ENCODE measurements at places on chromosomes 1 and 21.

DNA sequence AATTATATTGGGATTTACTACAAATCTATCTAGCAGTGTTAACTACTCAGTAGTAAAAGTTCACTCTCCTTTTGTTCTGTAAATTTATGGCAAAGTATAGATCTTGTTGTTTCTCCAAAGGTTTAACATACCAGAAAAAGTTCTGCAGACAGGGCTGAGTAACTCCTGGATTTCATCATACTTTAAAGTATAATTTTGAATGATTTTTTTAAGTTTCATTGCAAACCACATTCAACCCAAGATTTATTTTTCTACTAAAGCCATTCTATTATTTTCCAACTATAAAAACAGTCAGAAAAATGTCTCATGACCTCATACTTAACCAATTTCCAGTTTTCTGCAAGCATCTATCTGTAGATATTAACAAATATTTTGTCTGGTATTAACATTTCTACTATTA is 585.8 kb upstream of the ZRANB2 start:
- DNase-seq: no peak

- no peak for DNase-seq
Measured at GRCh38 chr1:185338719-185339622, 21.9 kb upstream of the IVNS1ABP start.

GRCh38 chr1:6512908-6513280 is 21.4 kb upstream of the PLEKHG5 start:
- DNase-seq: peak; percentile 2

- DNase-seq: no peak
Measured at GRCh38 chr1:55542901-55543504, 327.8 kb upstream of the USP24 start.

GRCh38 chr1:164577291-164577690 is 18.3 kb downstream of the PBX1 start:
- DNase-seq: no peak

GRCh38 chr1:58979677-58980076 is 195.8 kb upstream of the JUN start:
- DNase-seq: no peak

- DNase-seq: no peak
Measured at GRCh38 chr1:68128157-68128556, 77.7 kb upstream of the DIRAS3 start.

DNA sequence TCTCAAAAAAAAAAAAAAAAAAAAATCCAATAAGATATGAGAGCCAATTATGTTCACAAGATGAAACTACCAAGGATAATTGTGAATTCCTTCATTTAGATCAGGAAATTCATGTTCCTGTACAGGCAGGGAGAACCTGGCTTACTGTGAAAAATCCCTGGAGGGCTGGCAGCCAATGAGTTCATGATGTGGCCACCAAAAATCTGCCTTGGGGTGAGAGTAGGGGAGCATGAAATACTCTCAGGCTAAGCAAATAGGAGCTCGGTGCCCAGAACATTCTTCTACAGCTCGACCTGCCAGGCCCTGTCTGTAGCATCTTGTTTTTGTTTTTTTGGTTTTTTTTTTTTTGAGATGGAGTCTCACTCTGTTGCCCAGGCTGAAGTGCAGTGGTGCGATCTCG is 50.1 kb downstream of the PIK3CD start:
- DNase-seq: no peak

- DNase-seq: no peak
Measured at GRCh38 chr1:3026124-3026523, 4.9 kb downstream of the ACTRT2 start.

DNA sequence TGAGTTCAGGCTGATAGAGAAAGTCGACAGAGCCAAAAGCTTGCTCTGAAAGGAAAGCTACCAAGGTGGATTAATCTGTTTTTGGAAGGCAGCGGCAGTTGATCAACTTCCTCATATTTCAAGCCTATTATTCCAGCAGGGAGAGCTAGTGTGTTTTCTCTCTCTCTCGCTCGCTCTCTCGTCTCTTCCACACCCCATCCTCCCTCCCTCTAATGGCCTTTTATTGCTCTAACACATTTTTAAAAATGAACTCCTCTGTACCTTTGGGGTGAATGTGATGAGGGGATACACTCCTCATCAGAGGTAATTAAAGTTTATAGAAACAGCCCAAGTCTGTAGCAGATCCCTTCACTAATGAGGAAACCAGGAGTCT is 126.4 kb downstream of the CLIC6 start:
- no peak for DNase-seq

DNA sequence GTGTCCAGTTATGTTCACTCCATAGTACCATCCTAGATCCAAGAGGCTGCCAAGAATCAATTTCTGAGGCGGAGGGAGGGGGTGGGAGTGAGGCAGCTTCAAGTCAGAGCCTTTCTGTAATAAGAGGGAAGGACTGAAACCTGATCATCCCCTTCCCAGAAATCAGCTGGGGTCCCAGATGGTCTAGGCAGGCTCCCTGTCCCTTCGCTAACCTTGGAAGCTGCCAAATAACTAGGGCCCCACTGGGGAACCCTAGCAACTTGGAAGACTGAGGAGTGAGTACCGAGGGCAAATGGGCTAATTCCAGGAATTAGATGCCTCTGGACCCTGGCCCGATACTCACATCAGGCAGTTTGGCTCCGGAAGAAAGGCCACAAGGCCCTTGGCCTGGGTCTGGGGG is 113.3 kb downstream of the NAV1 start:
- no peak for DNase-seq

- no peak for DNase-seq
Measured at GRCh38 chr1:89429062-89429461, 65.2 kb downstream of the GBP6 start.

- no peak for DNase-seq
Measured at GRCh38 chr21:16378525-16378924, 648.7 kb downstream of the USP25 start.

DNA sequence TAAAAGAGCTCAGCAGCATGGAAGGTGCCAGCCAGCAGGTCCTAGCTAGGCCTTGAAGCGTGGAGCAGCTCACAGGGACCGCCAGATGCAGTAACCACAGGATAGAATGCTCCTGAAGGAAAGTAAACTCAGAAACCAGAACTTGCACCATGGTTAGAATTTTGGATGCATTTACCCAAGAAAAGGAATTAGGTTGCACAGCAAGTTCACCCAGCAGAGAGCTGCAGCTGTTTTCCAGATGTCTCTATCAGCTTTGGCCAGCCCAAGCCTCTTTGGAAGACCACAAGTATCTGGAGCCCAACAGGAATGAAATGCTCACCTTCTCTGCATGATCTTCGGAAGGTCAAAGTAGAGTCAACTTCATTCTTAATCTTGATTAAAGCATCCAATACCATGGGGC is 21.0 kb upstream of the ATP13A2 start:
- DNase-seq: no peak

- DNase-seq: no peak
Measured at GRCh38 chr21:29857150-29857549, 82.6 kb downstream of the GRIK1 start.

DNA sequence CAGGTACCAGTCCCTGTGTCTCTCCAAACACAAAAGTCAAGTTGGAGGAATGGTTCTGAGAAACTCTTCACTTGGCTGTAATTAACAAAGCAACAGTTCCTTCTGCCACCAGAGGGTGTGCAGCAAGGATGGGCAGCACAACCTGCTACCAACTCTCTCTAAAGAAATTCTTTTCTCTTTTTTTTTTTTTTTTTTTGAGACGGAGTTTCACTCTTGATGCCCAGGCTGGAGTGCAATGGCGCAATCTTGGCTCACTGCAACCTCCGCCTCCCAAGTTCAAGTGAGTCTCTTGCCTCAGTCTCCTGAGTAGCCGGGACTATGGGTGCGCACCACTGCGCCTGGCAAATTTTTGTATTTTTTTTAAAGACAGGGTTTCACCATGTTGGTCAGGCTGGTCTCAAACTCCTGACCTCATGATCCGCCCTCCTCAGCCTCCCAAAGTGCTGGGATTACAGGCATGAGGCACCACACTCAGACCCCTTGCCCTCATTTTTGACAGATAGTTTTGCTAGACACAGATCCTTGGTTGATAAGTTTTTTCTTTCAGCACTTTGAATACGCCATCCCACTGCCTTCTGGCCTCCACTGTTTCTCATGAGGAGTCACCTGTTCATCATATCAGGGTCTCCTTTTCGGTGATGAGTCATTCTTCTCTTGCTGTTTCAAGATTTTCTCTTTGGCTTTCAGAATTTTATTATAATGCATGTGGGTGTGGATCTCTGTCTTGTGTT is 12.1 kb upstream of the DEGS1 start:
- DNase-seq: peak; percentile 18

DNA sequence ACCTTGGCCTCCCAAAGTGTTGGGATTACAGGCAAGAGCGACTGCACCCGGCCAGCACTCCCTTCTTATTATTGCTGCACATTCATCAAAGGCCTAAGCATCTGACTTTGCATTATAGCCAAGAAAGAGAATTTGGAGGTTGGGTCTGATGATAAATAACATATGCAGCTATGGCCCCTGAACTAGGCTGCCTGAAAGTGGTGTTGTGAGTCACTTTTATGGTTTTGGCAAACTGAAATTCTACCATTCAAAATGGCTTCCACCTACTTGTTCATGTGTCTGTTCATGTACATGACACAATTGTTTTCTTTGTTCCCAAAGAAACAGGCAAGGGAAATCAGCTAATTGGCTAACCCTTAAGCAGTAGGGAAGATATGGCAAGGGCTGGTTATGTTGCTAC is 25.0 kb upstream of the UAP1 start:
- no peak for DNase-seq

DNA sequence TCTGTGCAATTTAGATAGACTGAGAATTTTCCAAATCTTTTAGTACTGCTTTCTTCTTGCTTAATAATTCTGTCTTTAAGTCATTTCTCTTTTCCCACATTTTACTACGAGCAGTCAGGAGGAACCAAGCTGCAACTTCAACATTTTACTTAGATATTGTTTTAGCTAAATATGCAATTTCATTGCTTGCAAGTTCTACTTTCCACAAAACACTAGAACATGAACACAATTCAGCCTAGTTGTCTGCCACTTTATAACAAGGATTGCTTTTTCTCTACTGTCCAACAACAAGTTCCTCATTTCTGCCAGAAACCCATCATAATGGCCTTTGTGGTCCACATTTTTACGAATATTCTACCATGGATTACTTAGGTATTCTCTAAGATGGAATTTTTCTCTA is 36.6 kb downstream of the SORT1 start:
- no peak for DNase-seq

GRCh38 chr1:66446261-66447001 is 87.5 kb upstream of the SGIP1 start:
- no peak for DNase-seq

- no peak for DNase-seq
Measured at GRCh38 chr21:22438428-22439086, 1440.3 kb downstream of the NCAM2 start.

- DNase-seq: peak; percentile 32
Measured at GRCh38 chr1:153880962-153881361, 41.8 kb downstream of the GATAD2B start.

DNA sequence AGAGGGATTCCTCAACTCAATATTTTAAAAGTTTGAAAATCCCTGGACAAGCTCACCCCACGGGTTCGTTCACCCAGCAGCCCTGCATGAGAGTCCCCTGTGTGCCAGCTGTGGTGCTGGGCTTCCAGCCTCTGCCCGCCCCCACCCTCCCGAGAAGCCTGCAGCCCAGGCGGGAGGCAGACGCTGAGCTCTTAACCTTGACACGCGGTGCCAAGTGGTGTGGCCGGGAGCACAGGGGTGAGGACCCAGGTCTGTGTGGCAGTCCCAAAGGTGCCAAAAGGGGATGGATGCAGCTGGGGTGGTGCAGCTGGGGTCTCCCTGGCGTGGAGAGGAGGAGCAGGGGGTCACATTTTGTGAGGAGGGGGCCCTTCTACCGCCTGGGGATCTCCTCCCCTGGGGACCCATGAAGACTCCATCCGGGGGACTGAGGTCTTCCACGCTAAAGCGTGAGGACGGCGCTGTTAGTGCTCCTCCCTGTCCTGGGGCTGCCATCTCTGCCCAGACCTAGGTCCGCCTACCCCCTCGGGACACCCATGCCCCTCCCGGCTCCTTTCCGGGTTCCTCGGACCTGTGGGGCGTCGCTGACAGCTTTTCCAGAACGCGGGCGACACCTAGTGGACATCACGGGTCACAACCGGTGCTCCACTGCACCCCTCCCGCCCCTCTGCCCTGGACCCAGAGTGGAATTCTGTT is 12.9 kb downstream of the PLA2G2F start:
- DNase-seq: peak; percentile 78

- no peak for DNase-seq
Measured at GRCh38 chr1:16087733-16088132, 14.3 kb upstream of the FAM131C start.

All from activated naive CD4-positive, alpha-beta T cell treated with anti-CD3 and anti-CD28 coated beads, Interleukin-2, amount 50 U/mL, for 16 hours (primary cell).